ENCODE measurements at places on chromosomes 5 and 9.

DNA sequence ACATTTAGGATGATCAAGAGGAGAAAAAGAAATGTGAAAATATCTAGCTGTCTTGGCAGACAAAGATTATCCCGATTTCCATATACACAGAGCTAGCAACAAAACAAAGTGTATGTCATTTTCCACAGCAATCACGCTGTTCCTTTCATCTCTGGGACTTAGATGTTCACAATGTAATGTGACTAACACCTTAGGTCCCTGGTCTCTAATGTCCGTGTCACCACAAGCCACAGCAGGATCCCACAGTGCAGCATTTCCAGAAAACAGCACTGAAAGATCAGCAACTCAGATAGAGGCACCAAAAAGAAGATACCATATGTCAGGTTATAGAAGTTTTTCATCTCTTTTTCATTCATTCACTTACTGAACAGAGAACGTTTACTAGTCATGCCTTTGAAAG, 118.0 kb upstream of the TNPO1 start:
- DNase-seq: no peak

DNA sequence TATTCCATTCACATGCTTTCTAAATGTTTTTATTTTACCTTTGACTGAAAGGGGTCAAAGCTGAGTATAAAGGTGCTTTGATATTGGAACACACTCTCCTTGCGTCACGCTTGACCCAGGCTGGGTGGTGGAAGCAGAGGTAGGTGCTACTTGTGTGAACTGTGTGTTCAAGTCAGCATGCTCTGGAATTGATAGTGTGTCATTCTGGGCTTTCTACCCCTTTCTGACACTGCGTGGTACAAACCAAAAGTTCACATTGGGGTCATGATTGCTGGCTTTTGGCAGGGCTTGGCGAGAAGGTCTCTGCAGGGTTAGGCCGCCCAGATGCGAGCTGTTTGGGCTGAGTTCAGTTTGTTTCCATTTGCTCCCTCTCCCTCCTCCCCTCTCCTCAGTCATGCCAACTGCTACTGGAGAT, 131.8 kb downstream of the ADAMTSL1 start:
- no peak for DNase-seq

- peak; percentile 21 for DNase-seq
Measured at GRCh38 chr5:115360046-115360685, 63.7 kb upstream of the CCDC112 start.

DNA sequence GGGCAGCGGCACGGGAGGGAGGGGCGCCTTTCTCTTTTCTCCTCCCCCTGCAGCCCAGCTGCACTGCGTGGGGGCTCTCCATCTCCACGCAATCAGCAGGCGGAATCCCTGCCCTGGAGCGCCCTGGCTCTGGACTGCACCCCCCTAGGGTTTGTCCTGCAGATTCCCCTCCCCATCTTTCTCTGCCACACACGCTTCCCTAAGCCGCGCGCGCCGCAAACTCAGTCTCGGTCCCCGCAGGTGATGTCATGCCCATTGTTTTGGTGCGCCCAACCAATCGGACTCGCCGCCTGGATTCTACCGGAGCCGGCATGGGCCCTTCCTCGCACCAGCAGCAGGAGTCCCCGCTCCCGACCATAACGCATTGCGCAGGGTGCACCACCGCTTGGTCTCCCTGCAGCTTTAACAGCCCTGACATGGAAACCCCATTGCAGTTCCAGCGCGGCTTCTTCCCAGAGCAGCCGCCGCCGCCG, at the start of gene KCNN2:
TSS of gene KCNN2 (plus strand) at position 347 of the 473 bp plus-strand sequence. CDS start at position 417, 70 bp downstream.
- peak; percentile 77 for DNase-seq

- no peak for DNase-seq
Measured at GRCh38 chr9:2919347-2919746, 75.5 kb upstream of the PUM3 start.

DNA sequence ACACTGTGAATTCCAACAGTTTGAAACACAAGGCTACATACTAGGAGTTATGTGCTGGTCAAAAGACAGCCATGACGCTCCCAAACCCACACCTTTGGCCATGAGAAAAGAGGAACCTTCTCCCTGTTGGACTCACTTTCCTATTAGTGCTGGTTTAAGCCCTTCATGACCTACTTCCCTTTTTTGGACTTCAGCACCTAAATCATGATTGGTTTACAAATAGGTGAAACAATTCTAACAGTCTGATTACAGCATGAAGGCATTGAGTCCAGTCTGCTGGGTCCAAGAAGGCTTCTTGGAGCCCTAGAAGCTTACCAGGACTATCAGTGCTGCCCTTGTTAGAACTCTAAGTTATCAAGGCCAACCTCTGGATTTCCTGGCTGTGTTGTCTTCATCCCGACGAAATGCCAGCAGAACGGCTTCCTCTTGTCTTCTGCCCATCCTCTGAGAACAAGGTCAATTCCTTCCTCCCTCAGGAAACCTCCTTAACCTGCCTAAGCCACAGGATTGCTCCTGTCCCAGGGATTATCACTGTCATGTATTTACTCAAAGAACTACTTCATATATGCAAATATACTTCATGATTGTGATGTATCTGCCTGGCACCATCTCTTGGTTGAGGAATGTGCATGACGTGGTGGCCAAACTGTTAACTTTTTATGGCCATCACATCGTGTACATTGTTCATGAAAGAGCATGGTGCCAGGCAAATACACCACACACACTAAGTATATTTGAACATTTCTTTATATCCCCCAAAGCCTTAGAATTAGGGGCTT, 83.6 kb downstream of the ANKH start:
- no peak for DNase-seq

GRCh38 chr9:81999806-82000205, 11.2 kb downstream of the SPATA31D1 start:
- no peak for DNase-seq

- no peak for DNase-seq
Measured at GRCh38 chr5:176941951-176942350, 42.8 kb upstream of the HK3 start.

- no peak for DNase-seq
Measured at GRCh38 chr9:116154976-116155697, 1.5 kb downstream of the PAPPA start.

DNA sequence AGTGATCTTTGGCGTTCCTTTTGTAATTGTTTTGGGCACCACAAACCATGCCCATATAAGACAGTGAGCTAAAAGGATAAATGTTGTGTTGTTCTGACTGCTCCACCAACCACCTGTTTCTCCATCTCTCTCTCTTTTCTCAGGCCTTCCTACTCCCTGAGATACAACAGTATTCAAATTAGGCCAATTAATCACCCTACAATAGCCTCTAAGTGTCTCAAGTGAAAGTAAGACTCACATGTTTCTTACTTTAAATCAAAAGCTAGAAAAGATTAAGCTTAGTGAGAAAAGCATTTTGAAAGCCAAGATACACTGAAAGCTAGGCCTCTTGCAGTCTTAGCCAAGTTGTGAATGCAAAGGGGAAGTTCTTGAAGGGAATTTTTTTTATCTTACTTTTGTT, 268.8 kb upstream of the NREP start:
- DNase-seq: no peak

DNA sequence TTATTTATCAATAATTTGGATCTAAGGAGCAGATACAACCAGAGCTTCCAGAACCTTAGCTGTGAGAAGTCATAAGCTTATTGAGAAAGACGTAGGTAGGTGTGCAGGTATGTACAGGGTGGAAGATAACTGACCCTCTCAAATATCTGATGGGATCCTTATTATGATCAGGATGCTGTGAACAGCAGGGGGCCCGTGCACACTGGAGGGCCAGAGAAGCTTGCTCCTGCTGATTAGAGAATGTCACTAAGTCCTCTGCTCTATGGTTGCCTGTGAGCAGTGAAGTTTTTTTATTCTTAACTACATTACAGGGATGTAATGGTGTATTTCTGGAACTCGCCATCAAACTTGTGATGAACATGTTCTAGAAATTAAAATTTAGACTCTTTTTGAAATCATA, 108.9 kb upstream of the POU5F2 start:
- no peak for DNase-seq

DNA sequence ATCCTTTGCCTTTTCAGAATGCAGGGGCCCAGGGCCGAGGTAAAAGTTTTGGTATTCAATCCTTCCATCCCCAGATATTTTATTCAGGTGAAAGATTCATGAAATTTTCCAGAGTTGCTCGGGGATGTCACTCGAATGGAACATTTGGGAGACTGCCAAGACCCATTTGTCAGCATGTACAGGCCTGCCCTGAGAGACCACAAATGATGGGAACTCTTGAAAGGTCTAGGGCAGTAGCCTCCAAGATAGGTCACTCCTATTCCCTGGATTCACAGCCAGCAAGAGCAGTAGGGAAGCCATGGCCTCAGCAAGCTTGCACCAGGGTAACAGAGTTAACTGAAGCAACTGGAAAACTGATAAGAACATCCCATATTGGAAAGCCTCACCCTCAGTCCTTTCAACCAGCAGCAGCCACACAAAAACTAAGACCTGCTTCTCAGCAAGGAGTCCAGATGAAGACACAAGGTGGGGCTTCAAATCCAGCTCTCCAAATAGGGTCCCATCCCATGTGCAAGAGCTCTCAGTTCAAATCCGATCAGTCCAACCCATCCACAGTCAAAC, 12.5 kb downstream of the CARD6 start:
- peak; percentile 39 for DNase-seq

- no peak for DNase-seq
Measured at GRCh38 chr5:140005145-140005591, 37.9 kb downstream of the NRG2 start.

GRCh38 chr5:14818931-14819790, 52.4 kb downstream of the ANKH start:
- DNase-seq: no peak

DNA sequence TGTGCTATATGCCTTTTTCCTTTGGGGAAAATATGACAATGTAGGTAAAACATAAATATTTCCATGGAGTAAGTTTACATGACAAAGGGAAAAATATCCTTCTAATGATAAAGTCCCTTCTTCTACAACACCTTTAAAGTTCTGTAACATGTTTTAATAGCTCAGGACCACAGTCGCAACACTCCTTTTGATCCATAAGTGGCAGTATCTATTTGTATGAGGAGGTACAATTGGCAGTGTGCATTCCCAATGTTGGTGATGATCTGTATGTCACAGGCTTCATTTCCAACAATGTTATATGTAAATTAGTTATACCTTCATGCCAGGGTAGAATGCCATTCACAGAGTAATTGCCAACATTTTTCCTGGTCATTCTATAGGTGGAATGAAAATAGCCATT, 127.1 kb upstream of the CCNH start:
- DNase-seq: no peak

DNA sequence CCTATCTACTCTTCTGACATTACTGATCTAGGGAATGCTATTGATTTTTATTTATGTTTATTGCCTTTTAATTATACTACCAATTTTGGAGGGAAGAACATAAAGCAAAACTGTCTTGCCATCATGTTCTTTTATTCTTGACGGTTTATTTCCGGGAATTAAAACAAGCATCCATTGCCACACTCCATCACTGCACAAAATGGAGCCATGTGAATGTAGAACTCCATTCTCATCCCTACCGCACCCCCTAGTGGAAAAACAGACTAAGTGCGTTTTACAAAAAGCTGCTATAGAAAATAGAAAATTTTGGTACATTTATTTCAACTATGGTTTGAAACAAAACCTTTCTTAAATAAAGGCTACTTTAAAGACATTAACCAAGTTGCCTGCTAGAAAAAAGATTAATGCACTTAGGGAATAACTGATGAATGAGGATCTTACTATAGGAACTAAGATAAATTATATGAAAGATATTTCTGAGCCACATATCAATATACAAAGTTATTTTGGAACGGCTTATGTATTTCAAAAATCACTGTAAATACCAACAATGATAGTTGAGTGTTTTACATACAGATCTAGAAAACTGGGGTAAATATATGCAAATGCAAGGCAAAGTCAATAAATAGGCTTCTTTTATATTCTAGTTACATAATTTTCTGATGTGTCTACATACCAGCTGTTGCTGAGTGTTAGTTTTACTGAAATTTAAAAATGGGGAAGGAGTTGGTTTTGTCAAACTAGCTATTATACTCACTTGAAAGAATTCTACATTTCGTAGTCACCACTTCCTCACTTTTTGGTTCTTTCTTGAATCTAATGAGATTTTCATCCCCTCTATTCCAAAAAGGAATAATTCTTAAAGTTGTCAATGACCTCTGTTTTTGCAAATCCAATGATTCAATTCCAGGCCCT, 26.5 kb downstream of the OXCT1 start:
- DNase-seq: peak; percentile 69

- peak; percentile 25 for DNase-seq
Measured at GRCh38 chr5:75601567-75601966, 9.7 kb upstream of the ANKDD1B start.
